ENCODE measurements at places on chromosomes 13 and 19.

DNA sequence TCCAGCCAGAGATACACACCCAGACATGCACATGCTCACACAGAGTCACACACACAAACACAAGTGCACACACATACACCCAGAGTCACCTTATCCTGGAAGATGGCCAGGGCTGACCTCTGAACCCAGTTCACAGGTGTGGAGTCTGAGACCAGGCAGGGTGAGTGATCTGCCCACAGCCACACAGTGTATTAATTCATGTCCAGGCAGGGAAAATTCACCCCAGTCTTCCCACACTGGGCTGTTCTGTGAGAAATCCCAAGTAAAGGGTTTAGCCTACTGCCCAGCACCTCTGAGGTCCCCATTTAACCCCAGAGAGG is 2.0 kb downstream of the POU2F2 start:
- DNase-seq = no peak

DNA sequence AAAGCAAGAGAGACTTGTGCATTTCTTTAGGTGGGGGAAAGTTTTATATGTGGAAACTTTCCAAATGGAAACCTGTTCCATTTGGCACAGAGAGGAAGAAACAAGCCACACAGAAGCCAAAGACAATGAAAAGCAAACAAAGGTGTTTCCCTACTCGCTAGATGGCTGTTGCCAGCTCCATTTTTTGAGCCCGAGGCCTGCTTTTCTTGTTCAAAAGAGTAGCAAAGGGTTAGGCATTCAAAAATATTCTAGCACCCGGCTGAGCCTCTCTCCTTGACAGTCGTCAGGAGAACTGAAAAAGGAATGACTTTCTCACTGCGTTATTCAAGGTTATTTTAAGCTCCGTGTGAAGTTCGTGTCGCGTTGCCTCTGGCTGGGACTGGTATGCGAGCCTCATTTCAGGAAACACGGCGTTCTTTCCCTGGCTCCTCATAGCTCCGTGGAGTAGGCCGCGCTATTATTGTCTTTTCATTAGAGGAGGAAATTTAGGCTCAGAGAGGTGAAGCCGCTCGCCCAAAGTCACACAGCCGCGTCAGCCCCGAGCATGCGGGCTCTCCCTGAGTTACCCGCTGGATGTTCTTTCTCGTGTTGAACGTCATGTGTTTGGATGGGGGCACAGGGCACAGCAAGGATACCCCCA is 7.6 kb downstream of the TRPM4 start:
- DNase-seq = no peak

DNA sequence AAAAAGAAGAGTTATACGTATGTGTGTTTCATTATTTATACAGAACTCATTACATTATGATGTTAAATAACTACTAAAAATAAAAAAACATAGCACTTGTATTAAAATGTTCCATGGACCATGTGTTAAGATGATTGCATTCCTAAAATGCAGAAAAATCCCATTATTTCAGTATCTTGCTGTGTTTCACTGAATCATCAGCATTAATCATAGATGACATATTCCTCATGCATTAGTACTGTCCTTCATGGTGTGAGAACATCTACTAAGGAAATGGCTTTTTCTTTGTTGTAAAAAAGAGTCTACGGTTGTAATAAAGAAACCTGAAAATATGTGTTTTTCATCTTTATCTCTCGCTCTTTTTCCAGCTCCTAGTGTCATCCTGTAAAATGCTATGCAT is 416.5 kb downstream of the FGF14 start:
- DNase-seq = no peak

GRCh38 chr19:5037936-5038335 is 69.0 kb downstream of the KDM4B start:
- no peak for DNase-seq

- DNase-seq = no peak
Observed at GRCh38 chr19:4297901-4298809, 4.0 kb downstream of the TMIGD2 start.

GRCh38 chr13:44373601-44374347 is at the start of gene SERP2:
Gene SERP2 (plus strand): TSS chr13:44373824. CDS start chr13:44374026, 202 bp downstream.
- peak; percentile 56 for DNase-seq

GRCh38 chr19:52453324-52454094 is at the start of gene ZNF578:
Gene ZNF578 (plus strand): TSS chr19:52453553. CDS start chr19:52501846, 48,293 bp downstream.
- peak; percentile 74 for DNase-seq

DNA sequence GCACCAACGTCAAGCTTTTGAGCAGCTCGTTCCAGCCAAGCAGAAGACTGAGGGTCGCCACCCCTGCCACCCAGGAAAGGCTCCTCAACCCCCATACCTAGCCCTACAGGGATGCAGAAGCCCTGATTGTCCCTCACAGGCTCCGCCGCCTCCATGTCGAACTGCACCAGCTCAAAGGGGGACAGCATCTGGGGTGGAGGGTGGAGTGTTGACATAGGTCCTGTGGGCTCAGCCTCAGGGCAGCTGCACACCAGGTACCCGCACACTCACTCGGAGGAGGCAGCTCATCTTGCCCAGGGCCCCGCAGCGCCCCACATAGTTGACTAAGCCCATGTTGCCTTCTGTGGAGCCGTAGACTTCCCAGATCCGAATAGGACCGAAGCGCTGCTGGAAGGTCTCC is 11.6 kb downstream of the SLC27A5 start:
- DNase-seq = no peak

DNA sequence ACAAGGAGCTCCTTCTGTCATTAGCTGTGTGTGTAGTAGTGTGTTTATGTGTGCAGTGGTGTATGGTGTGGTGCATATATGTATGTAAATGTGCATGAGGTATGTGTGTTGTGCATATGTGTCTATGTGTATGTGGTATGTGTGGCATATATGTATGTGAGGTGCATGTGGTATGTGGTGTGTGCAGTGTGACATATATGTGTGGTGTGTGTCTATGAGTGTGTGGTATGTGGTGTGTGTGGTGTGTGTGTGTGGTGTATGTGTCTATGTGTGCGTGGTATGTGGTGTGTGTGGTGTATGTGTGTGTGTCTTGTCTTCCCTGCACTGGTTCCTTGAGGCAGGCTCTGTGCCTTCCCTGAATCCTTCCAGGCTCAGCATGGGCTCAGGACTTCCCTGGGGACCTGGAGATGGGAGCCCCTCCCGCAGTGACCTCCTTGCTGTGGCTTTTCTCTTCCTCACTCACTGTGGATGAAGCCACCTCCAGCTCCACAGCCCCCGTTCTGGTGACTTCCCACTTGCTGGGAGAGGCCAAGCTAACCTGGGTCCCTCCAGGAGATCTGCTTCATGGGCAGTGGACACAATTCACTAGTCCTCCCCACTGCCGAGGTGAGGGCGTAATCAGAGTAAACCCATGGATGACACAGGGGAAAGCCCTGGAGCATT is 64.2 kb downstream of the CCDC70 start:
- DNase-seq = no peak

DNA sequence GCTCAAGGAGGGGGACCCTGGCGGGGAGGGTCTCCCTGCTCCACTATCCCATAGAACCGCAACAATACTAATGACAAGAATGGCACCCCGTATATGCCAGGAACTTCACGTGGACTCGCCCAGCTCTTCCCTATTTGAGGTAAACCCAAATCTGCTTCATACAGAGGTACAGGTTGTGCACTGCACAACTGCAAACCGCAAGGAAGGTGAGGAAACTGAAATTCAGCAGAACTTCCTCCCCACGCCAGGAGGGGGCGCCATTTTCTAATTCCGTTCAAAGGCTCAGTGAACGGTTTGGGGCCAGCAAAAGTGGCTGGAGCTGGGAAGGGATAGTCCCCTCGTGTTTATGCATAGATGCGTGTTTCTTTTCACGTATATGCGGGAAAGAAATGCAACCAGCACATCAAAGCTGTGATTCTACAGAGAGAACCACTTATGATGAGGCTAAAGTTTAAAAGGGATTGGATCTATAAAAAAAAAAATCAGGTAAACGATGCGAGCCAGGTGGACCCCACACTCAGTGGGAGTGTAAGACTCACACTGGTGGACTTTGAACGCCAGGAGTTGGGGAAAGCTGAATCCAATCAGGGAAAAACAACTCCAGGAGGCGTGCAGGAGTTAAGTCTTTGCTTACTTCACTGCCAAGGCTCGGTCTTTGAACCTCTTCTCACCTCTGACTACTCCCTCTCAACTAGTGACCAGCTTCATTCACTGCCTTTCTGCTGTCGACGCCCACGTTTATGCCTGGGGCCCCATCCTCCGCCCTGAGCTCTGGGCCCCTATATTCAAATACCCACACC is 20.3 kb downstream of the C19orf81 start:
- DNase-seq = peak; percentile 60

DNA sequence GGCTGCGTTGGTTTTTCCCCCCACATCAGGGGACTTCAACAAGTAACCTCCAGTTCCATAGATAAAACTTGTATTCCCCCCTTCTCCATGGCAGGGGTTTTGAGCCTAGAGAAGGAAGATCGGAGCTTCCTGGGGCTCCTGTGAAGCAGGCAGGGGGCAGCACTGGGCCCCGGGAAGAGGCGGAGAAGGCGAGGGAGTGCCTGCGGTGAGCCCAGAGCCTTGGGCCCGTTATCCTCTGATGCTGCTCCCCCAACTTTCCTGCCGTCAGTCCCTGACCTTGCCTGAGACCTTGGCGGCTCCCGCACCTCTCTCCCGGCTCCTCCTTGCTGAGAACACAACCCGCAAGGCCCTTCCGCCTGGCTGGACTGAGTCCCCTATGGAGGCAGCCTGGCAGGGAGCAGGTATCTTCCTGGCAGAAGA is 2.5 kb downstream of the LIPE start:
- DNase-seq = no peak

DNA sequence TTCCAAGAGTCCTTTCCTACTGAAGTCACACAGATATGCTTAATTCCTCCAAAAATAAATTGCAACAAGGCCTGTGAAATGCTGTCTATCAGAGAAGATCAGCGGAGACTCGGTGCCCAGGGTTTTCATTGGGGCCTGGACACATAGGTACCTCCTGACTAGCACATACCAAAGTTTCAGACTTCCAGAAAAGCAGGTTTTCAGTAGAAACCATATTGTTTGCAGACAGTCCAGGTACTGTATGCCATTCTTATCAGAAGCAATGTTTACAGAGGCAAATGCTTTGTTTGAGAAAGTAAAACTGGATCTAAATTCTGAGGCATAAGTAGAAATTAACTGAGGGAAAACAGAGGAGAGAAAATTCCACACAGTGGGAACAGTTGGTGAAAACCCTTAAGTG is 12.8 kb downstream of the ZNF229 start:
- no peak for DNase-seq

DNA sequence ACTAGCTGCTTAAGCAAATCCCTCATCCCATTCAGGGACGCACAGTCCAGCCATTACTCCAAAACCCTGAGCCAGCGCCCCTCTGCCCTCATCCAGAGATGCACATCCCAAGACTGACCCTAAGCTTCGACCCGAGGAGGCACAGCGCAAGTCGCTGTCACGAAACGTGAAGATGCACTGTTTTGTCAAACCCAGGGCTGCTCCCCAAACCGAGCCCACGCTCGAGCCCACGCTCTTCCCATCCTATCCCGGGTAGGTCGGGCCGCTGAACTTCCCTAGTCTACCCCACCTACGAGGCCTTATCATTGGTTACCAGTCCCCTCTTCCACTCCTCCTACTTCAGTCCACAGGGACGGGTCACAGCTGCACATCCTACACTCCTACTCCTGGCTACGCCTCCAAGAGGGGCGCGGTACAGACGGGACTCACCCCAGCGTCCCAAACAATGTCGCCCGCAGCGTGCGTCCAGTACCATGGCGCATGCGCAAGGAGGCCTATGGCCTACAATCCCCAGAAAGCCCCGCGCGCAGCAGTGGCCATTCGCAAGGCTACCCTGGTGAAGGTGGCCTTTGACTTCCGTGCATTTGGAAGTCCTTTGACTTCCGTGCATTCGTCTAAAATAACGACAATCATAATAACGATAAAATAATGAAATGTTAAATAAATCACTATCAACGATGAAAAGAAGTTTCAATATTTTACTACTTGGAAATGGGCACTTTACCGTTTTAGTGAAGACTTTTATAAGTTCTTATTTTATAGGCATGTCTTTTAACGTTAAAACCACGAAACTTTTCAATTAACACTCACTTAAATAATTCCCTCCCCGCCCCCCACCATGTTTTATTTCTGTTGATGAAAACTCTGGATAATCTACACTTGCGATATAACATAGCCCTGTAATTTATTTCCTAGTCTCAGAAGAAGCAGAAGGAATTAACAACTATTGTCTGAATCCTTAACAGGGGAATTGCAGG is at the start of gene ZNF285:
TSS of gene ZNF285 (minus strand) at position 470 of the 977 bp plus-strand sequence. CDS start 4,395 bp downstream, outside the sequence.
- DNase-seq = peak; percentile 98

DNA sequence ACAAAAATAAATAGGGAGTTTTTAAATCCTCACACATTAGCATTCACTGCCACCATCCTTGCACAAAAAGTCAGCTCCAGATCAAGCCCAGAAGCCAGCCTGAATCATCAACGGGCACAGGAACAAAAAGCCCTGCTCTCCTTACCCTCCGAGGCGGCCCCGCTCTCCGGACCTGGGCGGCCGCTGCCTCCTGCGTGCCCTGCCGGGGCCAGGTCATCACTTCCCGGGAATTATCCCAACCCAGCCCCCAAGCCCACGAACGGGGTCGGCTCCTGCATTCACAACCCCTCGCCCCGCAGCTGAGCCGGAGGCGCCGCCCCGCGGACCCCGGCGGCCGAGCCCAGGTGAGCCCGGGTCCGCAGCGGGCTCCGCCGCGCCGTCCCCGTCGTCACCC is 754 bp downstream of the DNAJB1 start:
- DNase-seq = no peak

GRCh38 chr13:94583926-94584325 is 12.0 kb downstream of the TGDS start:
- no peak for DNase-seq

GRCh38 chr13:68872338-68872737 is 1235.3 kb upstream of the ATXN8OS start:
- no peak for DNase-seq

DNA sequence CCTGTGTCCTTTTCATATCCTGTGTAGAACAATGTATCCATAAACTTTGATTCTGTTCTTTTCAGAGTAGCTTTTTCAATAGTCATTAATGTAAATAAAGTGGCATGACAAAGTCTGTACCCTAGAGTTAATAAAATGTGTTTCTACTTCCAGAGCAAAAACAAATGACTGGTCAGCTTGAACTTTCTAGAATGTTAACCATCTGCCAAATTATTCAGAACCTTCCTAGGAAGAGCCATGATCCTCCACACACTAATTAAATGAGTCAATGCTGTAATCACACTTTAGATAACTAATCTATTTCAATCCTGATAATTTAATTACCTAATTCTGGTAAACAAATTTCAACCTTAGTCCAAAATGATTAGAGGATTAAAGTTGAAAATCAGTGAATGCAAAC is 73.2 kb downstream of the DIAPH3 start:
- no peak for DNase-seq

DNA sequence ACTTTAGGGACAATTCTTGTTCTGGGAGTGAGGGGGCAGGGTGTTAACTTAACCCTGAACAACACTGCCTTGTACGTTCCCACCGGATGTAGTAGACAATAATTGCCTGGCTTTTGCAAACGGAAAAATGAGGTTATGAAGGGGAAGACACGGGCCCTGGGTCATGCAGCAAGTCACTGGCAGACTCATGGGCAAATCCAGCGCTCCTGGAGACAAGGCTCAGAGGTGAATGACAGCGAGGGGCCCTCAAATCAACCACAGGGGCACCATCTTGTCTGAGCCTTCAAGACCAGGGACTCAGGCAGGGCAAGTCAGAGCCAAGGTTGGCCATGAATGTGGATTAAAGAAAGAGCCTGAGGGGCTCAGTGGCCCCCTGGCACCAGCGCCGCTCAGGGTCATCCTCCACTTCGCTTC is 2.8 kb downstream of the RASA3 start:
- no peak for DNase-seq

GRCh38 chr19:11987405-11988281 is 22.8 kb downstream of the ZNF763 start:
- DNase-seq = peak; percentile 99

GRCh38 chr13:97631158-97631557 is 197.2 kb downstream of the RAP2A start:
- no peak for DNase-seq

- DNase-seq = no peak
Observed at GRCh38 chr13:45696610-45697226, 5.4 kb upstream of the CBY2 start.

Data from hematopoietic multipotent progenitor cell treated with erythropoietin and hydrocortisone succinate and interleukin-3 and kit ligand, for 6 days (in vitro differentiated cells).